ENCODE measurements at places on chromosomes 7 and 10.

GRCh38 chr10:7525314-7526016 is 114.6 kb upstream of the SFMBT2 start:
- peak; percentile 15 for DNase-seq

GRCh38 chr7:44322631-44323363 is 2.6 kb downstream of the CAMK2B start:
- DNase-seq: no peak

DNA sequence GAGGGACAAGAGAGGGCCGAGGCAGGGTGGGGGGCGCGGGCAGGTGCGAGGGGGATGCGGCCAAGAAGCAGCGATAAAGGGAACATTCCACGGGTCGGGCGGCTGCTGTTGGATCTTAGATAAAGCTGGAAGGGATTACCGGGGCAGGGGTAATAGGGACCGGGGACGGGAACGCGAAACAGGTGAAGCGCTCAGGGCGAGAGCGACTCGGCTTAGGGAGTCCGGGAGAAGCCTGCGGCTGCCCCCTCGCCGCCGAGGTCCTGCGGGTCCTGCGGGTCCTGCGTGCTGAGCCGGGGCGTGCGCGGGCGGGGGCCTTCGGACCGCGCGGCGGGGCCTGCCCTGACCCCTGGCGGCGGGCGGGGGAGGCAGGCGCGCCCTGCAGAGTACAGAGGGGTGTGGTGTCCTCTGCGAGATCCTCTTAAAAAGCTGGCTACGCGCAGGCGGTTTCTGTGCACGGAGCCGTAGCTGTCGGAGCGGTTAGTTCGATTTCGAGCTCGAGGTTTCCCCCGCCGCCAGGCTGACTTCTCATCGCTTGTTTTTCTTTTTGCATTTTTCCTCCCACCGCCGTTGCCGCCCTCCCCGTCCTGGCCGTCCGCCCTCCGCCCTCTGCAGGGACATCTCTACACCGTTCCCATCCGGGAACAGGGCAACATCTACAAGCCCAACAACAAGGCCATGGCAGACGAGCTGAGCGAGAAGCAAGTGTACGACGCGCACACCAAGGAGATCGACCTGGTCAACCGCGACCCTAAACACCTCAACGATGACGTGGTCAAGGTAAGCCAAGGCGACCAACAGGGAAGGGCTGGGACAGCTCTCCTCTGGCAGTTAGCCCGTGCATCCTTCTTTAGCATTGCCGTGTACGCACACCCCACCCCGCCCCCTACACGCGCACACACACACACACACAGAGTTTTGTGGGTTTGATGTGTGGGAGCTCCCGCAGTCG is 1.4 kb downstream of the CAV1 start:
- no peak for DNase-seq

DNA sequence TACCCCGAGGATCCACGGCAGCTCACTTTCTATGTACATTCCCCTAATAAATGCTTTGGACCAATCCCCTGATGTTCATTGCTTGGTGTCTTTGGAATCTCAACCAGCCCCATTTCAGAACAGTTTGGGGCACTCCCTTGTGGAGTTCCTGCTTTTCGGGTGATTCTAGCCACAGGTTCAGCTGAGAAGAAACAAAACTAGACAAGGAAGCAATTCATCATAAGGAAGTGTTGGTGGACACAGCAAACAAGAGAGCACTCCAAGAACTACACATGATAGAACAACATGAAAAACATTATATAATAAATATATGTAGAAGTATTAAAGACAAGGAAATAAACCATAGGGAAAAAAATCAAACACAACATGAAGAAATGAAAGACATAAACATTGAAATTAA is 6.0 kb upstream of the CCDC136 start:
- DNase-seq: no peak

DNA sequence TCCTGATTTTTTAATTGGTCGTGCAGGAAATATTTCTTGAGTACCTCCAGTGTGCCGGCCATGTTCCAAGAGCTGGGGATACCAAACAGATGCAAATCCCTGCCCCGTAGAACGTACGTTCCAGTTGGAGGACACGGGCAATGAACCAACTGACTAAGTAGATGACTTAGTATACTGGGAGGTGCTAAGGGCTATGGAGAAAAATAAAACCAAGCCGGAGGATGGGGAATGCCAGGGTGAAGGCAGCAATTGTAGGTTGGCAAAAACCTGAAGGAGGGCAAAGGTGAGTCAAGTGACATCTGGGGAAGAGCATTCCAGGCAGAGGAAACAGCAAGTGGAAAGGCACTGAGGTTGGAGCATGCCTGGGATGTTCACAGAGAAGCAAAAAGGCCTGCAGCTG is 6.8 kb upstream of the VSIR start:
- no peak for DNase-seq

GRCh38 chr10:16477757-16478156 is 40.9 kb downstream of the PTER start:
- DNase-seq: no peak

DNA sequence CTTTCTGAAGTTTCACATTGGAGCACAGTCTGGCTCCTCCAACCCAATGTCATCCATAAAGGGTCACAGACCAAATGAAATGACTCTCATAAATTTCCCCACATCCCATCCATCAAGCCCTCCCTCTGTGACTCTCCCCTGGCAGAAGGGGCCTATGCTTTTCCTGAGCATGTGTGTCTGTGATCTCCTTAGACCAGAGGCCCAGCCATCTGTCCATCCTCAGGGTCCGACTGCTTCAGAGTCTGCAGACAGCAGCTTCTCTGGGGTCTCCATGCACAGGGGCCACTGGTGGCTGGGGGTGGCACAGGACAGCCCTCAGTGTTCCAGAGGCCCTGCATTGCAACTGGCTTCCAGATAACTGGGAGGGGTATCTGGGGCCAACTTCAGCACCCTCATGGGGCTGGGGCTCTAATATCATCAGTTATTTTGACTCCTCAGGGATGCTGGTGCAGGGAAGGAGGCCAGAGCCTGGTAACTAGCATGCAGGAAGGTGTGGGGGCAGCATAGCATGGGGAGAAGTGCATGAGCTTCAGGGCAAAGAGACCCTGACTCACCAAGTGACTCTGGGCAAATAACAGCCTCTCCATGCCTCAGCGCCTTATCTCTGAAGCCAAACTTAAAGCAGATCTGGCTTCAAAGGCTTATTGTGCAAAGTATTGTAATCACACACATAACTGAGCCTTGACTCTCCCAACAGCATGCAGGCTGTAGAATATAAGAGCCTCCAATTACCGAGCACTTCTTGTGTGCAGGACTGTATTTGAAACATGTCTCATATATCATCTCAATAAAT is 266.9 kb downstream of the GRID1 start:
- DNase-seq: no peak

- DNase-seq: no peak
These were observed 377.4 kb downstream of the GALNT17 start for GRCh38 chr7:71509381-71509780.

DNA sequence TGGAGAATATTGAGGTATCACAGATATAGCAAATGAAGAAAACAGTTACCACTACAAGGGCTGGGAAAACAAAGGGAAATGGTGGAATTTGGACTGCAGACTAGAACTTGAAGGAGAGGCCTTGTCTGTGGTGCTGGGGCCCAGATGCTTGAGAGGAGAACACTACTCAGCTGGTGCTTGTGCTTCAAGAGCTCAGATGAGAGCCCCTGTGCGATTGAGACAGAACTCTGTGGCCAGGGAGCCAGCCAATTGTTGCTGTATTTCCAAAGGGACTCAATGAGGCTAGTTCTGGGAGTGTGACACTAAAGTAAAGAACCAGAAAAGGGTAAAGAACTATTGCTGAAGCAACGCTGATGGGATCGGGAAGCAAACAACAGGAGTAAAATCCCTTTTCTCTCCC is 406.5 kb upstream of the SEMA3D start:
- no peak for DNase-seq

GRCh38 chr7:74485611-74486010 is 31.9 kb downstream of the GTF2IRD1 start:
- DNase-seq: no peak

GRCh38 chr10:75739414-75740143 is 308.2 kb downstream of the LRMDA start:
- no peak for DNase-seq

DNA sequence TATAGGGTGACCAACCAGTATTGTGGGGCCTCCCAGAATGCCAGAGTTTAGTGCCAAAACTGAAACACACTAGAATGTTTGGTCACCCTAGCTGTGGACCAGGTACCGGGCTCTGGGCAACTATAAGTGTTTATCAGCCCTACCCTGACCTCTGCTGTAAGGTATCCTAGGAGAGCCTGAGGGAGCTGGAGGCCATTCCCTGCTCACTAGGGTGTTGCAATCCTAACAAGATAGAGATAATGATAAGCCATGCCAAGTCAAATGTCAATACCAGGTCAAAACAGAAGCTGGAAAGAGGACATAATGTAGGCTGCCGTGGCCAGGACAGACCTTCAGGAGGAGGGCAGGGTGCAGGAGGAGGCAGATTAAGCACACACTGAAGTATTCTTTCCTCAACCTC is 151.8 kb downstream of the KCNMA1 start:
- no peak for DNase-seq

Data from HS-27A (cell line).